Left lung (tissue), 14 donors: ENCODE measurements at places on chromosomes 6 and 20. TPM values are rescaled to one million over a fixed set of nuclear protein-coding genes. Genes with fewer than 3 reads are reported as not detected.
A peak's percentile ranks its signal among the peaks of the same experiment; 100 is the strongest.

Gene HEY2
- 1.5 TPM for polyA plus RNA-seq

- DNase-seq: no peak
These were observed 82.5 kb downstream of the TRIM27 start for GRCh38 chr6:28841290-28841689.

GRCh38 chr6:6696867-6697531, 108.5 kb downstream of the LY86 start:
- peak; percentile 63 for DNase-seq

Gene VSX1
- not detected for polyA plus RNA-seq

DNA sequence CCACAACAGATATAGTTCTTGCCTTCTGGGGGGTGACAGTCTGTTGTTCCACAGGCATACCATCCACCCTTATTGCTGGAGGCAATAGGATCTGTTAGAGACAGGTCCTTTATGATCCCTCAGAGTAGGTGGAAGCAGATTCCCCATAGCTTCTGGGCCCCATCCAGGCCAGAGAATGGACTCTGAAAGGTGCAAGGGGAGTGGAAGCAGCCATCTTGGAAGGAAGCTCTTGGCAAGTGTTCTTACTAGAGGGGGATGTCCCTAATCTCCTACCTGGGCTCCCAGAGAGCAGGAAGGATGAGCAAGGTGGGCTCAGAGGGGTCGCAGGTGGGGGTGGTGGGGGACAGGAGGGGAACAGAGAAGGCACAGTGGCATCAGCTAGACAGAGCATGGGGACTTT, 33.4 kb downstream of the CEBPB start:
- no peak for DNase-seq

DNA sequence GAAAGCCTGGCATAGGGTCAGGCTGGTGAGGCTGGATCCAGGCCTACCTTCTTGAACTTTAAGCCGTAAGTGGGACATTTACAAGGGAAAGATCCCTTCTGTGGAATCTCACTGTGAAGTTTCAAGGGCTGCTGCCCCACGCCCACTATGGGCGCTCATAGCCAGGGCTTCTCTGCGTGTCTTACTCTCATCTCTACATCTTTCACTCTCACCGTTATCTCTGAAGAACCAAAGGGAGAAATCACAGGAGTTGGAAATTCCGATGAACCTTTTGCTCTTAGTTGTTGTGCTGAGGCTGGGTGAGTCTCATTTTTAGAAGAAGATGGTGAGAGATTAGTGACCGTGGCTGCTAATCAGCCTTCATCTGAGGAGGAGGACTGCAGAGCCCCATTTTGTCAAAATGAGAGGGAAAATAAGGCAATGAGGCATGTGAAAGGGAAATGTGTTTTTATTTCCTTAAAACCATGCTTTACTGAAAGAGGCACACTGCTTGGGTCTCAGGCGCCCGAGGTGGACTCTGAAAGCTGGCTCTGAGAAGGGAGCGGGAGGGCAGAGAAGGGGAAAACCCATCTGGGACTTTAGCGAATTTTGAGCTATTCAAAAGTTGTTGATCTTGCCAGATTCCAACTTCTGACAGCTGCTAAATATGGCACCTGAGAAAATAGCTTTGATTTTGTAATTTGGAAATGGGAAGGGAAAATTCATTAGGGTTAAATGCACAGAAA, 301.5 kb downstream of the CLIC5 start:
- no peak for DNase-seq

DNA sequence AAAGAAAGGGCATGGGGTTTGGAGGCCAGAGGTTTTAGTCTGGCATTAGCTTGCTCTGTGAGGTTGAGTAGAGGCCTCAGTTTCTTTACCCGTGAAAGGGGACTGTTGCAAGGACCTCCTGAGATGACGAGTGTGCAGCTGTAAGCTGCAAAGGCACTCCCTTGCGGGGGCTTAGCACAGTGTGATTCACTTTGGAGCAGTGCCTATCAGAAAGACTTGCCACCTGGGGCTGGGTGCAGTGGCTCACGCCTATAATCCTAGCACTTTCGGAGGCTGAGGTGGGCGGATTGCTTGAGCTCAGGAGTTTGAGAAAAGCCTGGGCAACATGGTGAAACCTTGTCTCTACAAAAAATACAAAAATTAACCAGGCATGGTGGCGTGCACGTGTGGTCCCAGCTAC, 7.5 kb upstream of the BAK1 start:
- no peak for DNase-seq

Gene PLEKHG1
- 34.2 TPM for polyA plus RNA-seq

Gene ANGPT4
- 0.11 TPM for polyA plus RNA-seq

Gene AKAP12
- 105 TPM for polyA plus RNA-seq

Gene MATN4
- polyA plus RNA-seq: not detected

Gene CST9
- polyA plus RNA-seq: not detected

GRCh38 chr6:81950877-81951276, 198.4 kb upstream of the TENT5A start:
- DNase-seq: no peak

Gene FAM83B
- polyA plus RNA-seq: 7.2 TPM

DNA sequence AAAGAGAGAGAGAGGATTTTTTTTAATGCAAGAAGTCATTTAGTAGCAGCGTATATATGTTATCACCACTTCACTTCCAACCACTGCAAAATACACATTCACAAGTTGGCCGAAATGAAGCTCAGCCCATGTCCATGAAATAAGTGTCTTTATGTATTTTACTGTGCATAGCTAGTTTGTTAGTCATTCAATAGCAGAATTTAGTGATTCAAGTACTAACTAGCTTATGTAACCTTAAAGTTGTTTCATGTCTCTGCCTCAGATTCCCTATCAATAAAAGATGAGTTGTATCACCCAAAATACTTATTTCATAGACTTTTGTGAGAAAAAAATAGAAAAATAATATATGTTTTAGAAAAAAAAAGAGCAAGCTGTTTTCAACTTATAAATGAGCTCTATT, 153.7 kb upstream of the PRDM1 start:
- DNase-seq: no peak

DNA sequence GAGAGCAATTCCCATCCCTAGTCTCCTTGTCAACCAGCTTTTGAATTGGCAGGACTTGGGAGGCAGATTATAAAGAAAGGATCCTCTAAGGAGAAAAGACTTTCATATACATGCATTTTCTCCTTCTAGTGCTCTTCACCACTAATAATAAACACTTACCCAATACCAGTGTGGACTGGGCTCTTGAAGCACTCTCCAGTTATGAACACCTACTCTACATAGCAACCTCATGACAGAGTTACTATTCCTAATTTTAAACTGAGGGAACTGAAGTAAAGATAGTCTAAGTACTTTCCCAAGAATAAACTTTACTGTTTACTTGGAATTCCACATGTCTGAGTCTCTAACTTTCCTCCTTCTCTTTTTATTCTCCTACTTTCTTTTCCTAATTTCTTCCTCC, 4.8 kb downstream of the COL9A1 start:
- no peak for DNase-seq

DNA sequence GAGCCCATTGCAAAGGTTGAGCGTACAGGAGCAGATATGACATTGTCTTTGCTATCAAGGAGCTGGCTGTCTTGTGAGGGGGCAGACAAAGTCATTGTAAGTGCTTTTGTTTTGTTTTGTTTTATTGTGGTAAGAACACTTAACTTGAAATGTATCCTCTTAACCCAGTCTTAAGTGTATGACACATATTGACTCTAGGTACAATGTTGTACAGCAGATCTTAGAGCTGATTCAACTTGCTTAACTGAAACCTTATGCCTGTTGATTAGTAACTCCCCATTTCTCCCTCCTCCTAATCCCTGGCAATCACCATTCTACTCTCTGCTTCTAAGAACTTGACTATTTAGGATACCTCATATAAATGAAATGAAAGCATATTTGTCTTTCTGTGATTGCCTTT, 429.0 kb downstream of the BMP2 start:
- DNase-seq: no peak

DNA sequence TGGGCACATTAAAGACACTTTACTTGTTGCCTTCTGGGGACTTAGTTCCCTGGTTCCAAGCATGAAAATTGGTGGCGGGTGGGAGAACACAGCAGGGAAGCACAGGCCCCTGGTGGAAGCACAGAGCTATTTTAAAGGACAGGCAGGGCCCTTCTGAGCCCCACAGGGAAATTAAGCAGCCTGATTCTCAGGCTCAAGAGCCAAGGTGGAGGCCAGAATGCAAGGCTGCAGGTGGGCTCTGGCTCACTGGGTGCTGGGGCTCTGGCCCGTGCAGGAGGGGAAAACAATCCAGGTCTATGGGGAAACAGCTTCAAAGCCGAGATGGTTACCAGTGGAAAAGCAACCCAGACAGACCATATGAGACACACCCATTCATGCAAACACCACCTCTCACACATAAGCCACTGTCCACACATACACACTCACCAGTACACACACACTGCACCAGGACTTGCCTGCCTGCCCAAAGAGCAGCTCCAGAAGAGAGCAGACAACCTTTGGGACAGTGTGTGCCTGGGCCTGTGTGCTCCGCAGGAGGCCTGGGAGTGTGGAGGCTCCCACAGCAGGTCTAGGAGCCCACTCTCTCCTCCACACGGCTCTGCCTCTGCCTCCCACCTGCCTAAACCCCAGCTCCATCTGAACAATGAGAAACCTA, 30.6 kb downstream of the TFEB start:
- DNase-seq: no peak

GRCh38 chr6:3405679-3406078, 51.2 kb downstream of the SLC22A23 start:
- DNase-seq: no peak

DNA sequence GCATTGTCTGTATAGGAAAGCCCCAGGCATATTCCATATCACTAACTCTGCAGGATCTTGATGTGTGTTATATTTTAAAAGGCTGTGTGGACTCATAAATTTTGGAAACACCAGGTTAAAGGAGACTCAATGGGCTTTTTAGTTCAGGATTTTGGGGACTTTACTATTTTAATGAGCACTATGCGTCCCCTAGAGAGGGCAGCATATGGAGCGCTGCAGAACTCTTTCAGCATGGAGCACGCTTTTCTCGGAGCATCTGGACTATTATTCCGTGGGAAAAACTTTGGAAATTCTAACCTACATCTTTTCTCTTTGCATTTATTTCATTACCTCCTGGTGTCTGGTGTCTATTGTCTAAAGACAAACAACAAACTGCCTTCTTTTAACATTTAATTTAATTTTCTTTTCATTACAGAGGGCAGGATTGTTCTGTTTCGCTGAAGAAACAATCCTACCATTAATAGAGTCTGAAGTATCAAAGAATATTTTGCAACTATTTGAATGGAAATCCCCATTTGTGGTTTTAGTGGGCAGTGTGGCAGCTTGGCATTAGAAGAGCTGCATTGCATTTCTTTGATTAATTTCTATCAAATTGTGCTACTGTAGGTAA, 399.9 kb upstream of the HSF2 start:
- DNase-seq: no peak

GRCh38 chr6:126876446-126876845, 242.0 kb upstream of the RSPO3 start:
- no peak for DNase-seq

Gene SCRT2
- not detected for polyA plus RNA-seq

GRCh38 chr20:47917549-47918070, 132.3 kb upstream of the SULF2 start:
- no peak for DNase-seq

- DNase-seq: no peak
These were observed 844 bp upstream of the ABRACL start for GRCh38 chr6:139027620-139028182.

DNA sequence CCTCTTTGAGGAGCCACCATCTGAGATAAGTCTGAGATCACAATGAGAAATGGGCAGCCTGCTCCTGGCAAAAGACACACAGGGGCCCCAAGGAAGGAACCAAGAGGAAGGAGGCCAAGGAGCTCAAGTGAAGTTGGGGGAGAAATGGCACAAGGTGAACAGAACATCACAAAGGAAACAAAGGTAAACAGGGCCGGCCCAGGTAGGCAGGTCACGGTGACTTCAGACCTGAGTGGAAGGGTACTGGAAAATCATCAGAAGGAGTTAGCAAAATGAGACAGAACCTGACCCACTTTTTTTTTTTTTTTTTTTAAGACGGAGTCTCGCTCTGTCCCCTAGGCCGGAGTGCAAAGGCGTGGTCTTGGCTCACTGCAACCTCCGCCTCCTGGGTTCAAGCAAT, 11.3 kb downstream of the ZMYND8 start:
- no peak for DNase-seq

GRCh38 chr6:43983632-43984031, 143.6 kb downstream of the MRPL14 start:
- DNase-seq: no peak

Gene ZSWIM3
- 5.8 TPM for polyA plus RNA-seq

DNA sequence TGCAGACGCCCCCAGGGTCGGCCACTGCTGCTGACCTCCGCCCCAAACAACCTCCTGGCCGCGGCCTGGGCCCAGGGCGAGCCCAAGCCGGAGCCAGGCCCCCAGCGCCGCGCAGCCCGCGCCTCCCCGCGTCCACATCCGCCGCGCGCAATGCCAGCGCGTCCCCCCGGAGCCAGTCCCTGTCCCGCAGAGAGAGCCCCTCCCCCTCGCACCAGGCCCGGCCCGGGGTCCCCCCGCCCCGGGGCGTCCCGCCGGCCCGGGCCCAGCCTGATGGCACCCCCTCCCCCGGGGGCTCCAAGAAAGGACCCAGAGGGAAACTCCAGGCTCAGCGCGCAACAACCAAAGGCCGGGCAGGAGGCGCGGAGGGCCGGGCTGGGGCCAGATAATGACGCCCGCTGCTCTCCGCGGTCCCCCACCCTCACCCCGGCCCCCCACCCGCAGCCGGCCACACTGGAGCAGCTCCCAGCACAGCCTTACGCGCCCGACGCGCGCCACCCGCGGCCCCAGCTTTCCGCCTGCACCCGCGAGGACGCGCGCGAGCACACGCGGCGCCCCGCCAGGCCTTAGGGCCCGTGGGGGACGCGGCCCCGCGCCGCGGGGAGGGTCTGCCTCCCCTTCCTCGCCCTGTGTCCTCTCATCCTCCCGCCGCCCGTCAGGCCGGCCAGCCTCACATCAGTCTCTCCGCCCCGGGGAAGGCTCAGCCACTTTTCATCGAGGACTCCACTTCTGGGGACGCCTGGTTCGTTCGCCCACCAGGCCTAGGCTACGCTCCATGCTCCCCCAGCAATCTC, 12.9 kb upstream of the SLC22A7 start:
- no peak for DNase-seq
